ENCODE measurements at places on chromosomes 6 and 20. TPM values are rescaled to one million over a fixed set of nuclear protein-coding genes. Genes with fewer than 3 reads are reported as not detected.

C20orf202 gene
- total RNA-seq = not detected

DNA sequence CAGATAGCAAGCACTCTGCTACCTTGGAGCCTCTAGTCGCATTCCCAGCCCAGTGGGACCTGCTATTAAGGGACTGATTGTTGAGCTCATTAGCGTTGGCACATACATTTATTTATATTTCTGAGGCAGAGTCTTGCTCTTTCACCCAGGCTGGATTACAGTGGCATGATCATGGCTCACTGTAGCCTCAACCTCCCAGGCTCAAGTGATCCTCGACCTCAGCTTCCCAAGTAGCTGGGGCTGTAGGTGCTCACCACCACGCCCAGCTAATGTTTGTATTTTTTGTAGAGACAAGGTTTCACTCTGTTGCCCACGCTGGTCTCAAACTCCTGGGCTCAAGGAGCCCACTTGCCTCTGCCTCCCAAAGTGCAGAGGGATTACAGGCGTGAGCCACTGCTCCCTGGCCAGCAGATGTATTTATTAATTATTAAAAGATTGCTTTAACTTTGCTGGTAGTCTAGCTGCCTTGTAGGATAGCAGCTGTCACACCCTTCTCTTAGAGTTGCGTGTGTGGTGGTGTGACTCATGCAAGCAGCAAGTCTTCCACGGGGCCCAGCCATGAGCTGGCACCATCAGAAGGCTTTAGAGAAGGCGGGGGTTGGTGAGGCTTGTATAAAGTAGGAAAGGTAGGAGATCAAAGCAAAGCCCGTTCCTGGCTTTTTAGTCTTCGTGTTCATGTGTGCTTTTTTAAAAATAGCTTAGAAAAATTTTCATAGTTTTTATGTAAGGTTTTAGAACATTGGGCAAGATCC, 16.5 kb downstream of the ACTR5 start:
- DNase-seq = no peak

DNA sequence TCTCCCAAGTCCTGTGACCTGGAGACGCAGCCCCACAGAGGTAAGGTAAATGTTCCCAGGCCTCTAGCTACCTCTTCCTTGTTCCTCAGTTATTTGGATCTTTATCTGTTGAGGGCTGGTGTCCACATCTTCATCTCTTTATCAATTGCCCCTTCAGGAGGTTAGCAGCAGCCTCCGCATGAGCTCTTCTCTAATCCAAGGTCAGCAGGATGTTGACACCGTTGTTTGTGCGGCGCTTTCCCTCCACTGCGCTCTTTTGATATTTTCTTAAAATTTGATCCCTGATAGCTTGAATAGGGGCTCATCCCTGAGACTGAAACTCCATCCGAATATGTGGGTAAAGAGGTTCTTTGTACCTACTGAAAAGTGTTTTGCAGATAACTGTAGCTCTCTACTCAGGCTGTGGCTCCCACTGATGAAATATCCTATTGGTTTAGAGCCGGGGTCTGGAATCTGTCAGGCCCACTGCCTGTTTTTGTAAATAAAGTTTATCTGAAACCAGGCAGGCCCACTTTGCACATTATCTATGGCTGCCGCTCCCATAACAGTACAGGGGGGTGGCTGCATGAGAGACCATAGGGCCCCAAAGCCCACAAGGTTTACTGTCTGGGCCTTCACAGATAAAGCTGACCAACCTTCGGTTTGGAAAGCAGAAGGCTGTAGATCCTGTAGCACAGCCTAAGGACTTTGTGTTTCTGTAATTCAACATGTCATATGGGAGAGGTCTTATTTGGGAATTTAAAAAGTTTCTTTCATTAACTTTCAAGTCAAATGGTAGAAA, 362.6 kb downstream of the QKI start:
- DNase-seq = no peak

RNF182 gene
- total RNA-seq = not detected

GRCh38 chr6:12578751-12579150, 137.8 kb upstream of the PHACTR1 start:
- DNase-seq = no peak

- DNase-seq = no peak
These were observed 157.1 kb upstream of the CST7 start for GRCh38 chr20:24791953-24792352.
